HEK293T (cell line): ENCODE measurements at places on chromosomes 16 and 17.
A peak's percentile ranks its signal among the peaks of the same experiment; 100 is the strongest.

GRCh38 chr16:65833171-65833871 is 533.2 kb upstream of the CDH5 start:
- no peak for DNase-seq

GRCh38 chr17:80414803-80415625 is at the start of gene ENDOV:
TSS of gene ENDOV (plus strand) at chr17:80415167. CDS start at chr17:80415195, 28 bp downstream.
- peak; percentile 99 for DNase-seq

DNA sequence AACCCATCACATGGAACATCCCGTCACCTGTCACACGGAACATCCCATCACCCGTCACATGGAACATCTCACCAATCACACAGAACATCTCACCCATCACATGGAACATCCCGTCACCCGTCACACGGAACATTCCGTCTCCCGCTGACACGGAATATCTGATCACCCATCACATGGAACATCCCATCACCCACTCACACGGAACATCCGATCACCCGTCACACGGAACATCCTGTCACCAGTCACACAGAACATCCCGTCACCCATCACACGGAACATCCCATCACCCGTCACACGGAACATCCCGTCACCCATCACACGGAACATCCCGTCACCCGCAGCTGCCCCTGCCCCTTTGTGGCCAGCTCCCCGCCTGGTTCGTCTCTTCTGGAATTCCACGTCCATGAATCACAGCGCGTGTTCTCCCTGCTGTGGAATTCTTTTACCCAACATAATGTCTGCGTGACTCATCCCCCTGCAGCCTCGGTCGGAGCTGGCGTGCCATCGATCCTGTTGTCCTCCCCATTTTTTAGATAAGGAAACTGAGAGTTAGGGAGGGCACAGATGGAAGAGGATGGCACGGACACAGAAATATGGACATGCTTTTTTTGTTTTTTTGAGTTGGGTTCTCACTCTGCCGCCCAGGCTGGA is 5.6 kb downstream of the CPNE7 start:
- no peak for DNase-seq

DNA sequence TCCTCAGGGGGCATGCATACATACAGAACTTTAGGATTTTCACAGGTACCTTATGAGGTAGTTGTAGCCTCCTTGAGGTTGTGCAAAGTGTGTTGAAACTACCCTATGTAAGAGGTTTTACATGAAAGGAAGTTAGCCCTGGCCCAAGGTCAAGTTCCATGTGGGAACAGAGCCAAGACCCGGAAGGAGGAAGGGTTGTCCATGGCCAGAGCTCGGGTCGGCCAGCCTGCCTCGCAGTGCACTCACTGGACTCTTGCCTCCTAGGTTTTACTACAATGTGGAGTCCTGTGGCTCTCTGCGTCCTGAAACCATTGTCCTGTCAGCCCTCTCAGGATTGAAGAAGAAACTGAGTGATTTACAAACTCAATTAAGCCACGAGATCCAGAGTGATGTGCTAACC is 8.2 kb downstream of the POLR2C start:
- DNase-seq: no peak

DNA sequence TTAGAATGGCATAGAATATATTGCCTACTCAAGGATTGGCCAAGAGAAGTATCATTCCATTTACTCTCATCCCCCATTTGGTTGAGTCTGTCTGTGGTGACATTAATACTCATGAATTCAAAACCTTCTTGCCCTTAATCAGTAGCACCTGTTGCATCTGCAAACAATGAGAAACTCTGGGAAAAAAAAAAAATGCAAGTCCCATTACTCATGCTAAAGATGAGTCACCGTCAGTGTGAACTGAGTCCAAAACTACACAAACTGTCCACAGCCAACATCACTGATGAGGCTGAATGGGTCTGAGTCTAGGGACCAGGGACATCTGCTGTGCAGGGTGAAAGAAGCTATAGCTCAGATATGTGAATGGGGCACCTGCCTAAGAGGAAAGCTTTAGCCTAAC is 96.9 kb upstream of the ADAMTS18 start:
- DNase-seq: no peak

DNA sequence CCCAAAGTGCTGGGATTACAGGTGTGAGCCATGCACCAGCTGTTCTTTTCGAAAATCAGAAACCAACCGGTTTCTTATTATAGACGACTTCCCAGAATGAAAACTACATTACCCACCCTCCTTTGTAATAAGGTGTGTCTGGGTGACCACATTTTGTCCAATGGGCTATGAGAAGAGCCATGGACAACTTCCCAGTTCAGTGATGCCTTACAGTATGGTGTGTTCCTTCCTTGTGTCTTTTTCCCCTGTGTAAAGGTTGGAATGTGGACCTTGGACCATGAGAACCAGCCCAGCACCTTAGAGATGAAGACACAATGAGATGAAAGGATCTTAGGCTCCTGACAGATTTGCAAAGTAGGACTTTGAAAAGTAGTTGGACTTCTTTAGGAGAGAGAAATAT is 85.0 kb upstream of the ATF7IP2 start:
- DNase-seq: no peak

DNA sequence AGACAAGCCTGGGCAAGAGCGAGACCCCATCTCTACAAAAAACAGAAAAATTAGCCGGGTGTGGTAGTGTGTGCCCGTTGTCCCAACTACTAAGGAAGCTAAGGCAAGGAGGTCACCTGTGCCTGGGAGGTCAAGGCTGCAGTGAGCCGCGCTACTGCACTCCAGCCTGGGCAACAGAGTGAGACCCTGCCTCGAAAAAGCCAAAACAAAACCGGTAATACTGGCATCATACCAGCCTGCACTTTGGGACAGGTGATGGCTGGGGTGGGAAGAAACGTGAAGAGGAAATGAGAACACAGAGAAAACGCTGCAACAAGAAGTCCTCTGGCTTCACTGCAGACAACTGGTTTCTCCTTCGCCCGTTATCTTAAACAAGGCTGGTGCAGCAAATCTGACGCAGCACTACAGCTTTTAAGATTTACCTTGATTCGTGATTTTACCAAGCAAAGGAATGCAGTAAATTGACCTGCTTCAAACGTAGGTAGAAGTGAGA is 725 bp upstream of the CASC3 start:
- DNase-seq: no peak

GRCh38 chr16:58243528-58244004 is 45.7 kb upstream of the CSNK2A2 start:
- DNase-seq: no peak

- no peak for DNase-seq
Measured at GRCh38 chr16:73034374-73034773, 13.6 kb downstream of the ZFHX3 start.

DNA sequence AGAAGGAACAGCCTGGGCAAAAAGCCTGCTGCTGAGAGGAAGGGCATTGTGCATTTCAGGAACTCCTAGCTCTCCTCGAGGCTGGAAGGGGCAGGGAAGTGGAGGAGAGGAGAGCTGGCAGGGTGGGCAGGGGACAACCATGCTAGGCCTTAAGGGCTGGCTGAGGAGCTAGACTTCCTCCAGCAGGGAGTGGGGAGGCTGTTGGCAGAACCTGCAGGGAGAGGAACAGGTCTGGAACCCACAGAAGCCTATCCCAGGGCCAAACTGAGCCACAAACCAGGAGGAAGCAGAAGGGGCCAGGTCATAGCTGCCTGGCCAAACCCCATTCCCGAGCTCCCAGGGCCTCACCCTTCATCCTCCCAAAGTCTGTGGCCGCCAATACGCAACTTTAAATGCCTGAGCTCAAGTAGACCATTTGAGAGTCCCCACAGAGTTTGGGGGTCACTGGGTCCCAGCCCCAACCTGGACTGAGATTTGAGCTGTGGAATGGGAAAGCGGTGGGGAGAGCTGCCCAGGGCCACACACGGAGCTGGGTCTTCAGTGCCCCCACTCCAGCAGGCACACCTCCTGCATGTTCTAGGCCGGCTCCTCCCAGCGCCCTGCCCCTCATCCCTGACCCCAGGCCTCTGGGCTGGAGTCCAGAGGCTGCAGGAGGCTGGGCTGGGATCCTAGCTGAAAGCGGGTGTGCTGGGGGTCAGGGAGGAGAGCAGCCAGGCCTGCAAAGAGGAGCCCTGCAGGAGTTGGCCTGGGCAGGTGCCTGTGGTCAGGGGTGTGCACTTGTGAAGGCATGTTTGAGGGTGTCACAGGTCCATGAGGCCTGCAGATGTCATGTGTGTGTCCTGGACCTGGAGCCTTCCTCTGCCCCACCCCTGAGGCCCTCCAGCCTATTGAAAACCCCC is 4.5 kb downstream of the CDH5 start:
- no peak for DNase-seq

DNA sequence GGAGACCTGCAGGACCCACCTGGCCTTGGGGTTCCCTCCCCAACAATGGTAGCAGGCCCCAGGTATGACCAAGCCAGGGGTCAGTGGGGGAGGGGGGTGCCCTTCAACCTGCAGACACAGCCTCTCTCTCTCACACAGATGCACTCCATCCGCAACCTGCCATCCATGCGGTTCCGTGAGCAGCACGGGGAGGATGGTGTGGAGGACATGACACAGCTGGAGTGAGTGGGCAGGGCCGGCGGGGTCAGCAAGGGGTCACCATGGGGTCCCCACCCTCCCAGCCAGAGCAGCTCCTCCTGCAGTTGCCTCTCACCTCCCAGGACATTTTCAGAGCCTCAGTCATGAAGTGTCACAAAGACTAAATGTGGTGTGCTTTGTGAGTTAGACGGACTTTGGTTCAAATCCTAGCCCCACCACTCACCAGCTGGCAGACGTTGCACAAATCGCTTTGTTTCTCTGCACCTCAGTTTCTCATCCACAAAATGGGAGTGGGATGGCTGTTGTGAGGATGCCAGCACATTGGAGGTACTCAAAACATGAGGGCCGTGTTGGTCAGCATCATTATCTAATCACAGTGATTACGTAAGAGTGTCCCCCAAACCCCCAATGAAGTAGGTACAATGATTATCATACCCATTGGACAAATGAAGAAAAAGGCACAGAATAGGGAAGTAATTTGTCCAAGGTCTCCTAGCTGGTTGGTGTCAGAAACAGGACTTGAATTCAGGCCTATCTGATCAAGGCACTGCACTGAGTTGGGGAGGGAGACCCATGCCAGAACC is 16.0 kb downstream of the MYO15A start:
- no peak for DNase-seq

DNA sequence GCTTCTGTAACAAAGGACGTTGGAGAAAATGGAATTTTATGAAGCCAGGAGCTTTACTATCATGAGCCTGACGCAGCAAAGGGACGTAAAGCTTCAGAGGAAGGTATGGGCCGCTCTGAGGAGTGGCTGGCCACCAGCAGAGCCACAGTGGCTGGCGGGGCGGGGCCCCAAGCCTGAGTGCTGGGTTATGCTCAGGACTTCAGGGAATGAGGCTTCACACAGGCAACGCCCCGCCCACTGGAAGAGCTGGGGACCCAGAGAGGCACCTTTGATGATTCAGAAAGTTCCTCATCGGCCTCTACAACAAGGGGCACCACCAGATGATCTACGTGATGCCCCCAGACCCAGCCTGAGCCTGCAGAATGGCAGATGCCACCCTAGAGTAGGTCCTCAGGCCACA is 8.8 kb downstream of the NOB1 start:
- no peak for DNase-seq

DNA sequence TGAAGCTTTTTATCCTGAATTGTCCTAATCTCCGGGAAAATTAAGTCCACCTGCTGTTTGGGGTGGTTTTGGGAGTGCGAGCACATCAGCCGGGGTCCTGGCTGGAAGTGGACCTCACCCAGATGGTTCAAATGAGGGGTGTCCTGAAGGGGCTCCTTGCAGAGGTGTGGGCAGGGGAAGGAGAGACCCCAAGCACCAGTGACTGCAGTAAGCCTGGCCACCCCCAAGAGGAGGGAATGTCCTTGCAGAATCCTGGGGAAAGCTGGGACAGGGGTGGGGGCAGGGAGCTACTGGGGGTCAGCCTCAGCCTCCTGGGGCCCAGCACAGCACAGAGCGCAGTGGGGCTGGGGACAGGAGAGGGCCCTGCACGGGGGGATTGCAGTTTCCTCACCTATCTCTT is 29.4 kb downstream of the NAGPA start:
- DNase-seq: no peak

- DNase-seq: no peak
Measured at GRCh38 chr16:65745201-65745708, 621.2 kb upstream of the CDH5 start.

GRCh38 chr17:51120357-51120738 is 320 bp downstream of the SPAG9 start:
- DNase-seq: peak; percentile 39

DNA sequence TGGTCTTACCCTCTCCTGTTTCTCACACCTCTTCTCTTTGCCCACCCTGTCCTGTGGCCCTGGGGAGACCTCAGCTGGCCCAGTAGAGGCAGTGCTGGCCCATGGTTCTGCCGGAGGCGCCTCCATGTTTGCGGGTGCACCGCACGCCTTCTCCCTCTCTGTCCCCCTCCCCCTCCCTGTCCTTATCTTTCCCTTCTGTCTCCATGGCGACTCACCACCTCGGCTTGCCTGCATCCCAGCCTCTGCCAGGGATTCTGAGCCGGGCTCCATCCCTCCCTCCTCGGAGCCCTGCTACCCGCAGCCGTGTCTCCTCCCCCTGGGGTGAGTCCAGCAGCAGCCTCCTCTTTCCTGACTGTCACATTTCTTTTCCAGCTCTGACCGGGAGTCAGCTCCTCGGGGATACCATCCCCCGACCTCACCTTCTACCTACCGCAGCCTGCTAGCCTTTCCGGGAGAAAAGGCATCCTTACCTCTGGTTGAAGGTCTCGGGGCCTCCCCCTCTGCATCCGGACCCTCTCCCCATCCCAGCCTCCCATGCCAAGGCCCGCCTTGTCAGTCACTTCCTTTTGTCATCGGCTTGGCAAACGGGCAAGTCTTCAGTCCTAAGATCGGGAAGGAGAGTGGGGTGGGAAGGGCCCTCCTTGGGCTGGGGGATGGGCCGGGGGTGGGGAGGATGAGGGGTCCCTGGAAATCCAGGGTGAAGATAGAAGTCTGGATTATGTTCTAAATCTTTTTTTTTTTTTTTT is at the start of gene RNF112:
Gene RNF112 (plus strand): TSS at position 358 of the 746 bp plus-strand sequence. CDS start 177 bp downstream, at position 535.
- DNase-seq: no peak

DNA sequence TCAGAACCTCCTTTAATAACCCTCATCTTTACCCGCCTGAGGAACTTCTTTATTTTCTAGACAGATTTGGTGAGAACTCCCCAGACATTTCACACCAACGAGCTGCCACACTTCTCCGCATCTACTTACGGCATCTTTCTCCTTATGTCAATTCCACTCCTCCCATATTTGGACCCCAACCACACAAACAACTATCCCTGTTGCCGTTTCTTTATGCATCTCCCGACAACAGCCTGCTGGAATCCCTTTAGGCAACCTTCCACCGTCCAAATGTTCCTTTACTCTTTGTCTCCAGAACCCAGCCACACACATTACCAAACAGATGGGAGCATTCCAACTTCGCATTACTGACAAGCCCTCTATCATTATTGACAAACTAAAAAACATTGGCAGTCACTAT is 8.8 kb upstream of the ENDOV start:
- no peak for DNase-seq

- no peak for DNase-seq
Measured at GRCh38 chr16:831571-832413, 31.3 kb upstream of the GNG13 start.
